Esophagus muscularis mucosa (tissue), 4 donors: ENCODE measurements at places on chromosomes 16 and 17. TPM values are rescaled to one million over a fixed set of nuclear protein-coding genes. Genes with fewer than 3 reads are reported as not detected.

The C16orf90 gene
- total RNA-seq, result not detected

The HSD17B2 gene
- total RNA-seq, result not detected

GRCh38 chr17:22570144-22570845 lies 878.0 kb downstream of the KCNJ18 start:
- no peak overlapping the region for H3K4me3 ChIP-seq
- no peak for DNase-seq
- no peaks in the 10 kb centered on the region for H3K27me3 ChIP-seq

DNA sequence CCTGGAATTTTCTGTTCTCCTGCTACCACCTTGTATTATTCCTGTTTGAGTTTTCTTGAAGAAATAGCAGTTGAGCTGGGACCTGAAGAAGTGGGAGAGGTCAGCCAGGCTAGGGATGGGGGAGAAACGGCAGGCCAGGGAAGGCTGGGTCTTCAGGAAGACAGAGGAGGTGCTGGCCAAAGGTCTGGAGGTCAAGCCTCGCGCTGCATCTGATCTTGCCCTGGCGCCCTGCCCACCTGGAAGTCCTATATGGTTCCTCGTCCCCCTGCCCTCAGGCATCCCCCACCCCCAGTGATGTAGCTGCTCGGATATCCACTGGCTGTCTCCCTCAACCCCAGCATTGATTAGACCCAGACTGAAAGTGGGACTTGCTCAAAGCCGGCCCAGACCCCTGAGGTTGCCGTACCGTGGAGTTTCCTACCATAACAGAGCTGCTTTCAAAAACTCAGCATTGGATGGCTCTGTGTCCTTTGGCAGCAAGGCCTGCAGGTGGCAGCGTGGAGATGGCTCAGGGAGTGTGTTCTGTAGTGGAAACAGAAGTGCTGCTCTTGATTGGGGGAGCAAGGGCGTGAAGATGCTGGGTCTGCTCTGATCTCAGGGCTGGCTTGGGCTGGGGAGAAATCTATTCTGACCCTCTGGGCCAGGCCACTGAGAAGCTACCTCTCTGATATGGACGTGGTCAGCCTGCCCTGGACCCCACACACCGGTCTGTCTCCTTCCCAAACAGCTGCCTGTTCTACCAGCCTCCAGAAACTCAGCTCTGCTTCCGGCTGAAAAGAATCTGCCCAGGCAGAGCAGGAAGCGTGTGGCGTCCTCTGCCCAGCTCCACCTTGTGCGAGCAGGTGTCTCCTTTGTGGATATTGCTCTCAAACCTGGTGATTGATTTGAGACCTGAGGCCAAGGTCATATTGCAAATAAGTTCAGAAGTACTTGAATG lies 107.0 kb upstream of the CACNG5 start:
- peaks cover 25% of the 10 kb centered on the region for H3K4me1 ChIP-seq
- DNase-seq, result no peak

GRCh38 chr17:40168262-40168832 lies 8.9 kb upstream of the RAPGEFL1 start:
- DNase-seq, result no peak
- H3K27me3 ChIP-seq, result no peaks in the 10 kb centered on the region
- peaks cover 100% of the 10 kb centered on the region for H3K36me3 ChIP-seq
- no peak overlapping the region for H3K4me3 ChIP-seq
- peak overlapping the region; percentile 68 for H3K27ac ChIP-seq

- no peaks in the 10 kb centered on the region for H3K4me1 ChIP-seq
- H3K36me3 ChIP-seq, result no peaks in the 10 kb centered on the region
- H3K27me3 ChIP-seq, result no peaks in the 10 kb centered on the region
- no peak overlapping the region for H3K27ac ChIP-seq
- H3K4me3 ChIP-seq, result no peak overlapping the region
- no peak for DNase-seq
Observed at GRCh38 chr16:51816929-51817328, 665.9 kb upstream of the SALL1 start.
